ENCODE measurements at places on chromosomes 1 and 21. TPM values are rescaled to one million over a fixed set of nuclear protein-coding genes. Genes with fewer than 3 reads are reported as not detected.

CCDC27 gene
- not detected for polyA plus RNA-seq

STIL gene
- 4.9 TPM for polyA plus RNA-seq

SLC5A9 gene
- polyA plus RNA-seq: not detected

POU3F1 gene
- polyA plus RNA-seq: not detected

LDLRAD2 gene
- not detected for polyA plus RNA-seq

CRYBG2 gene
- polyA plus RNA-seq: 0.49 TPM

MOB3C gene
- polyA plus RNA-seq: 10.6 TPM

KRTAP10-12 gene
- polyA plus RNA-seq: not detected

PAPPA2 gene
- polyA plus RNA-seq: 0.02 TPM

KIAA0040 gene
- polyA plus RNA-seq: 0.15 TPM

SEMA4A gene
- polyA plus RNA-seq: 2.3 TPM

GUCA2A gene
- not detected for polyA plus RNA-seq

C1QTNF12 gene
- not detected for polyA plus RNA-seq

OR2L8 gene
- not detected for polyA plus RNA-seq

KRTAP13-2 gene
- not detected for polyA plus RNA-seq

CNR2 gene
- polyA plus RNA-seq: not detected

ATP6V1G3 gene
- polyA plus RNA-seq: not detected

RPE65 gene
- 0.02 TPM for polyA plus RNA-seq

TNFRSF18 gene
- not detected for polyA plus RNA-seq

ERG gene
- 0.05 TPM for polyA plus RNA-seq

SPRR2G gene
- polyA plus RNA-seq: not detected

RIMS3 gene
- polyA plus RNA-seq: 2.9 TPM

RBM11 gene
- polyA plus RNA-seq: not detected

Measured in SK-N-SH (cell line).